ENCODE measurements at places on chromosomes 12 and 14.

DNA sequence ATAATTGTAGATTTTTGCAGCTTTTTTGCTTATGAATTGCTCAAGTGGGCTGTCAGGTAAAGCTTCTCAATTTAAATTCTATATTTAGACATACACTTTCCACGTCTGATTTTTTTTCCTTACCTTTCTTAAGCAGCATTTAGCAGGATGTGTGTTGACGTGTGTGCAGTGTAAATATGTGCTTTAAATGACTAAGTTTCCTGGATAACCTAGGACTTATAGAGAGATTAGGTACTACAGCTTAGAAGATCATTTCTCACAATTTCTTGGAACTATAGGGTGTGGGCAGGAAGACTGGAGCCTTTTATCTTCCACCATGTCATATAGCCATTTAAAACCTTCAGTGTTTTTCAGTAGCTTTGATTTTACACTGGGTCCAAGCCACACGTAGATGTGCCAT lies 263.5 kb downstream of the NOVA1 start:
- no peak for DNase-seq

DNA sequence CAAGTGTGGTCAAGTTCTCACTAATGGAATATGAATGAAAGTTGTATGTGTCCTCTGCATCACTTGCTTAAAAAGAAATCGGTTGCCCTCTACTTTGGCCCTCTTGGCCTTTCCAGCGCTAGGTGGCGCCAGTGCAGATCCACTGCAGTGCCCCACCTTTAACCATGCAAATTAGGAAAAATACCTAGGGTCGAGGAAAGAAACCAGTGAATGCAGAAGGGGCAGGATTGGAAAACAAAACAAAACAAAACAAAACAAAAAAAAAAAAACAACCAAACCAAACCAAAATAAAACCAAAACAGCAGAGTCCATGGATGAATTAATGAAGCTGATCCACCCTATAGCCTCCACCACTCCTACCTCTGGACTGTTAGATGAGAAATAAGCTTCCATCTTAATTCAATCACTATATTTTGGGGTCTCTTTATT lies 12.9 kb upstream of the NEMF start:
- peak; percentile 73 for DNase-seq

DNA sequence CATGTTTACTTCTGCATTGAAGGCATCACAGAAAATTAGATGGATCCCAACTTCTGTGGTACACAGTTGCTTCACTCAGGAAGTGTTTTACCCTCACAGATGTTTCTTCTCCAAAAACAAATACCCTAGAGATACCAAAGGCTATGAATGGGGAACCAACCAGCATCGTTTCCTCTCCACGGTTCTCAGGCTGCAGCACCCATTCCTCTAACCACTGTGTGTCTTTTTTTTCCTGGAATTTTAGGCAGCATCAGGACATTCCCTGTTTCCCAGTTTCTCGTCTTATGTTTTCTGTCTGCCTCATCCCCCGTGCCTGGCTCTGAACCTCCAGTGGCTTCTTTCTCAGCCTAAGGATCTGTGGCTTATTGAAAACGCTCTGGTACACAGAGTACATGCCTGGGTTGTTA lies 72.0 kb upstream of the TBX5 start:
- DNase-seq, result no peak

DNA sequence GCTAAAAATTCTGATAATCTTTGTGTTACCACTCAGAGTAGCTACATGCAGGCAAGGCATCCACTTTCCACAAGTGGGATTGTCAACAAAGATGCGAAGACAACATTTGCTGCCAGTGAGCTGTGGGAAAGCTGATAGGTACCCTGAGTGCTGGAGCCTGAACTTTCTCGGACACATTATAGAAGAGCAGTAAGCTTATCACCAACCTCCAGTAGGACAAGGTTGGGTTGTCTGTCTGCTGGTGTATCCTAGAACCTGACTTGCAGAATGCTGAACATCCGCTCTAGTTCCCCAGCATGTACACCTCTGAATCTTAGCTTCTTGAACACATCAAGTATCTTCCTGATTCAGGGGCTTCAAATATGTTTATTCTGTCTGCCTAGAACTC lies 103.8 kb upstream of the PPM1H start:
- no peak for DNase-seq

DNA sequence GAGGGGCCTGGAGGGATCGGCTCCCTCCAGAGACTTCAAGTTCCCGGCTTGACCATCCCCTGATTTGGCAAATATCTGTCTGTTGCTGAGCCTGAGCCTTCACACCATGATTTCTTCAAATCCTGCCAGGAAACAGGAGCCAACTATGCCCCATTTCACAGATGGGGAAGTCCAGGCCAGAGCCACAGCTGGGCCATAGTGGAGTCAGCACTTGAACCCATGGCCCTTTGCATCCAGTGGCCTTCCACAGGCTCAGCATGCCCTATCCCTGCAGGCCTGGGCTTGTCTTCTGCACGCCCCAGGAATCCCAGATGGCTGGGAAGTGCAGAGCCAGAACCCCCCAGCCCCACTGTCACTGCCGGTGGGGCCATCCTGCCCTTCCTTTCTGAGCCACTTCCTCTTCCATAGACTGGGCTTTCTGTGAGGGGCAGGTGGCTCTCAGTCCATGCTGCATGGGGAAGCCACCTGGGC lies 44.9 kb downstream of the CYP46A1 start:
- DNase-seq, result no peak
